ENCODE measurements at places on chromosomes 6 and 20.

GRCh38 chr6:81938991-81939732 is 186.7 kb upstream of the TENT5A start:
- no peak for DNase-seq

DNA sequence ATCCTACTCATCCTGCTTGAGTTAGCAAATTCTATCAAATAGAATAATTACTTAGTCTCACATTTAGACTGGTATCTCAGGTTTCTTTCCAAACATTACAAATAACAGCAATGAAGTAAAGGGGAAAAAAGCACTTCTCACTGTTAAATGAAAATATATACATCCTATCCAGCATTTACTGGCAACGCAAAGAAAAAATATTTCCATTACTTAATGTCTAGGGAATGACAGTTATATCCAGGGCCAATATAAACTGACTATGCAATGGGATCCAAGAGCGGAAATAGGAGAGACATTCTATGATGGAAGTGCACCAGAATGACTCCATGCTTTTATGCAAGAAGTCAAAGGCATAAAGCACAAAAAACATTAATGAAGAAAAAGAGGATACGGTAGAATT is 60.3 kb downstream of the ME1 start:
- DNase-seq: no peak

GRCh38 chr6:113995634-113996033 is 24.7 kb upstream of the HDAC2 start:
- DNase-seq: peak; percentile 26

DNA sequence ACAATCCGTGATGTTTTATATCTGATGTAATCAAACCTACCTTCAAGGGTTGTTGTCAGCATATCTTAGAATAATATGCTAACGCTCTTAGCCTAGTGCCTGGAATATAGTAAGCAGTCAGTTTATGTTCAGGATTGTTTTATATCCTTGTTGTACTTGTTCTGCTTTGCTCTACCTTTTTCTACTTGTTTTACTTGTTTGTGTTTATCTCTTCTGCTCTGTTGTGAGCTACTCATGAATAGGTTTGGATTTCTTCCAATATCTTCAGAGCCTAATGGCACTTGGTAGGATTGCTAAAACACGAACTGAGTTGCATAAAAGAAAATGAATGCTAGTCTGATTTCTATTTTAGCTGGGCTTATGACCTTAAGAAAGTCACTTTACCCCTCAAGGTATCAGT is 40.1 kb downstream of the DNAH8 start:
- no peak for DNase-seq

DNA sequence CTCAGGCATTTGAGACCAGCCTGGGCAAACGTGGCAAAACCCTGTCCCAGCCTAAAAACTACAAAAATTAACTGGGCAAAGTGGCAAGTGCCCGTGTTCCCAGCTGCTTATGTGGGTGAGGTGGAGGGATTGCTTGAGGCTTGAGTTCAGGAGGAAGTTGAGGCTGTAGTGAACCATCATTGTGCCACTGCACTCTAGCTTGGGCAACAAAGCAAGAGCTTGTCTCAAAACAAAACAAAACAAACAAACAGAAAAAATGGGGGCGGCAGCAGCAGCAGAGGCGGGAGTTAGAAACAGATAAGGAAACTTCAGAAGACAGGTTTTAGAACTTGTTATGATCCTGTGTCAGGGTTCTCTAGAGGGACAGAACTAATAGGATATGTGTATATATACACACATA is 49.0 kb downstream of the SCAF8 start:
- DNase-seq: no peak

- no peak for DNase-seq
These were observed 120.1 kb downstream of the AGPAT4 start for GRCh38 chr6:161153725-161154124.

- no peak for DNase-seq
These were observed 8.9 kb downstream of the FAM217B start for GRCh38 chr20:59948828-59949720.

- no peak for DNase-seq
These were observed 11.1 kb downstream of the TMEM200A start for GRCh38 chr6:130376936-130377335.

- no peak for DNase-seq
These were observed 384.4 kb upstream of the JARID2 start for GRCh38 chr6:14861491-14861943.

DNA sequence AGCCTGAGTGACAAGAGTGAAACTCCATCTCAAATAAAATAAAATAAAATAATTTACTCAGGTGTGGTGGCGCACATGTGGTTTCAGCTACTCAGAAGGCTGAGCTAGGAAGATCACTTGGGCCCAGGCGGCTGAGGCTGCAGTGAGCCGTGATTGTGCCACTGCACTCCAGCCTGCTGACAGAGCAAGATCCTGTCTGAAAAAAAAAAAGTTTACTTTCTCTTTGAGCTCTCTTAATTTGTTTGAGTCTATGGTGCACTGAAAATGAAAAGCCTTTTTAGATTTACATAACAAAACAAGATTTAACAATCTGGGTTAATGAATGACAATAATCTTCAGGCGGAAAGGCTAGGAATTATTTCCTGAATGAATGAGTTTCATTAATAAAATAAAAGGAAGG is 23.3 kb upstream of the NHSL1 start:
- no peak for DNase-seq

- no peak for DNase-seq
These were observed 179.3 kb upstream of the DTNBP1 start for GRCh38 chr6:15841937-15842726.

- peak; percentile 62 for DNase-seq
These were observed 79.9 kb downstream of the SLC22A3 start for GRCh38 chr6:160428069-160428430.

Data from heart right ventricle (tissue), 16 donors.